ENCODE measurements at places on chromosomes 11 and 22.

- no peak for DNase-seq
These were observed 62.1 kb downstream of the RBFOX2 start for GRCh38 chr22:35966314-35967045.

- no peak for DNase-seq
These were observed 14.0 kb downstream of the LAYN start for GRCh38 chr11:111554532-111554931.

DNA sequence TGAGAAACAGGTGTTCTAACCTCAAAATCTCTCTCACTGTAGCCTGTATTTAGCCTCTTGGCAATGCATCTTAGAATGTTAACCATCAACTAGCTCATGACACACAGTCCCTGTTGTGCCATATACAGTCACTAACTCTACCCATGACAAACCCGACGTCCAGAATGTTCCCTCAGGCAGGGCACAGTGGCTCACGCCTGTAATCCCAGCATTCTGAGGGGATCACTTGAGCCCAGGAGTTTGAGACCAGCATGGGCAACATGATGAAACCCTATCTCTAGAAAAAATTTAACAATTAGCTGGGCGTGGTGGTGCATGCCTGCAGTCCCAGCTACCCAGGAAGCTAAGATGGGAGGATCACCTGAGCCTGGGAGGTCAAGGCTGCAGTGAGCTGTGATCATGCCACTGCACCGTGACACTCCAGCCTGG, 18.2 kb upstream of the CCDC34 start:
- no peak for DNase-seq

GRCh38 chr11:36037031-36037430, 93.2 kb downstream of the LDLRAD3 start:
- DNase-seq = no peak

GRCh38 chr22:32465661-32466060, 1.4 kb upstream of the BPIFC start:
- no peak for DNase-seq

- no peak for DNase-seq
These were observed 94.5 kb downstream of the TRIM29 start for GRCh38 chr11:120043328-120043945.

DNA sequence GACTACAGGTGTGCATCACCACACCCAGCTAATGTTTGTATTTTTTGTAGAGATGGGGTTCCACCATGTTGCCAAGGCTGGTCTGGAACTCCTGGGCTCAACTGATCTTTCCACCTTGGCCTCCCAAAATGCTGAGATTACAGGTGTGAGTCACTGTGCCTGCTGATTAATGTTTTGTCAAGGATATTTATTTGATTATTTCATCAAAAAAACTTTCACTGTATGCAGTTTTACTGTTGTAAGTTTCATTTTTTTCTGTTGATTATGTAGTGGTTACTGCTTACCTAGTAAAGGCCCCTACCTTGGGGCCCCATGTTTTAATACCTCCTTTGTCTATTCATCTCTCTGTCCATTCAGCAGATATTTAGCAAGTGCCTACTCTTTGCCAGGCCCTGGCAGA, 16.7 kb upstream of the FAM168A start:
- no peak for DNase-seq

DNA sequence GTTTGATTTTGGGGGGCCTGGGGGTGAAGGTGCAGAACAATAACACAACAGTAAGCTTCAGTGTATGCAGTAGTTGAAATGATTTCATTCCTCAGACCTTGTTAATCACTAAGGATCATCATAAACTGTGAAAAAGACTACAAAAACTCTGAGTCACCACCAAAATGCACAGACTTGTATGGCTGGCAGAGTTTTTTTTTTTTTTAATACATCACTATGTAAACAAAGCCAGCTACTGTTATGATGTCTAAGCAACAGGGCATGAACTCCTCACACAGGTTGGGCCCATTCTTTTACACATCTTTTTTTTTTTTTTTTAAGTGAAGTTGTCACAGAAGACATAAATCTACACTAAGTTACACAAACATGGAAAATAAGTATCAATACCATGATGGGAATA, 311.9 kb downstream of the GUCY1A2 start:
- DNase-seq = no peak

- no peak for DNase-seq
These were observed 74.2 kb downstream of the KIRREL3 start for GRCh38 chr11:126926376-126926791.

DNA sequence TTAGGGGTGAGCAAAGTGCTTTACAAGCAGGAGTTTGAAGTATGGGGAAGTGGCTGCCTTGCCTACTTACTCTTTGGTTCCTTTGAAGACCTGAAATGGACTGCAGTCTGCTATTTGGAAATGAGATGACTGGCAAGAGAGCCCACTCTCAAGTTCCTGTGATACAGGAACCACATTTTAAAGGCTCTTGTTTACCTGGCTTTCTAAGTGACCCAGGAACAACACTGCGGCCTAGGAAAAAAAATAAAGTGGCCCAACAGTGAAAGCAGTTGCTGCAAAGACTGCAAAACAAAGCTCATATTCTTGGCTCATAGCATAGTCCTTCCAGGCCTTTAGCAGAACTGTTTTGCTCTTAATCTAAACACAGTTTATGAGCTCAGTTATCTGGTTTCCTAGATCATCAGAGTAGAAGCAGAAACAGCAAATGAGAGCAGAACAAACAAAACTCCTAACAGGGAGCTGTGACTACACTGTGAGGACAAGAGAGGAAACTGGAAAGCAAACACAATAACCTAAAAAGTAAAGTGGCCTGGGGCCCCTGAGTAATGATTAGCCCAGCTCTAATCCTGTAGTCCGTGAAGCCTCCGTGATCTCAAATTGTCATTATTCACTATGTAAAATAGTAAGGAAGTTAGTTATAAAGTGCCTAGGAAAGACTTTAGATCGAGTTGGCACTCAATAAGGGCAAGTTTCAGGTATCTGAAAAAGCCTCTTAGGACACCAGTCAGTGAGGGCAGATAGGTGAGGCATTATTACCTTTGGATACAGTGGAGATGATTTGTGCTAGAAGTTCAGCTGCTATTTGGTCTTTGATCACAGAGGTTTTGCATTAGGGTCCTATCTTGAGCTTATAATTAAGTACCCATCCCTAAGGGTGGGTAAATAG, 11.5 kb downstream of the CCDC117 start:
- no peak for DNase-seq

- no peak for DNase-seq
These were observed 17.3 kb downstream of the TSPAN18 start for GRCh38 chr11:44743959-44744557.

DNA sequence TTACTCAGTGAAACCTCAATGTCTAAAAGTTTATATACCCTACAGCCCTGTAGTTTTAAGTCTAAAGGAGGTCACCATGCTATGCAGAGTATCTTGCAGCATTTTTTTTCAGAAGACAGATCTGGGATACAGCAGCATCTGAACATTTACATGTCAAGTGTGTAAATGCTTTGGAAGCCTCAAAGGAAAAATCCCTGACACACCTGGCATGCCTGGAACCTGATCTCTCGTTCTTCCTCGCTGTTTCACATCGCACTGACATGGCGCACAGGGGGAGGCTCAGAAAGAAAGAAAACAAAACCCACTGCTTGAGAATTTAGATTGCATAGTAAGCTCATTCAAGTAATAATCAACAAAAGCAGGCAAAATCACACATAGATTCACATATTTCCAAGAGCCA, 31.0 kb downstream of the PAX6 start:
- DNase-seq = no peak

GRCh38 chr11:92607969-92608722, 361.3 kb upstream of the MTNR1B start:
- DNase-seq = no peak

DNA sequence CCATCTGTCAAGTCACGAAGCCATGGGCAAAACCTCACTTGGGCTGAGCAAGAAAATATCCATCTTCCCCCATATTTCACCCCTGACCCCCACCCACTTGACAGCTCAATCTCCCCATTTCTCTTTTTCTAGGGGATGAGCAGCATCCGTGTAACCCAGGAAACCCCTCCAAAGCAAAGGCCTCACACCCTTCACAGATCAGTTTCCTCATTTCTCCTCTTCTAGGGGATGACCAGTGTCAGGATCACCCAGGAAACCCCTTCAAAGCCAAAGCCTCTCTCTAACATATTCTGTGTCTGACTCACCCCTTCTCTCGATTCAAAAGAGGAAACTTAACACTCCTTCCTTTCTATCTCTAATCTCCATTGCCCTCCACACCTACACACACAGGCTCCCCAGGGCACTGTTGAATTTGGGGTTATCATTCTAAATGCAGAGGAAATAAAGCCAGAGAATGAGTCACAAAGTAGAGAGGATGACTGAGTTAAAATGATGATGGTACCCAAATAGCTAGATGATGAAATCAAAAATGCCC, 439.7 kb downstream of the BUD13 start:
- no peak for DNase-seq

DNA sequence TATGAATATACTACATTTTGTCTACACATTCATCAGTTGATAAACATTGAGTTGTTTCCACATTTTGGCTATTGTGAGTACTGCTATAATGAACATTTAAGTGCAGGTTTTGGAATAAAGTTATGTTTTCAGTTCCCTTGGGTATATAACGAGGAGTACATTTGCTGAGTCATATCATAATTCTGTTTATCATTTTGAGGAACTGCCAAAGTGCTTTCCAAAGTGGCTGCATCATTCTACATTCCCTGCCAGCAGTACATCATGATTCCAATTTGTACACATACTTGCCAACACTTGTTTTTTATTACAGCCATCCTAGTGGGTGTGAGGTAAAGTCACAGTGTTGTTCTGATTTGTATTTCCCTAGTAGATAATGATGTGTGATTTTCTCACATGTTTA, 1458.6 kb upstream of the TENM4 start:
- DNase-seq = no peak

GRCh38 chr11:64711956-64712362, 11.0 kb downstream of the NRXN2 start:
- DNase-seq = no peak

GRCh38 chr11:88651556-88651955, 314.0 kb upstream of the CTSC start:
- no peak for DNase-seq

DNA sequence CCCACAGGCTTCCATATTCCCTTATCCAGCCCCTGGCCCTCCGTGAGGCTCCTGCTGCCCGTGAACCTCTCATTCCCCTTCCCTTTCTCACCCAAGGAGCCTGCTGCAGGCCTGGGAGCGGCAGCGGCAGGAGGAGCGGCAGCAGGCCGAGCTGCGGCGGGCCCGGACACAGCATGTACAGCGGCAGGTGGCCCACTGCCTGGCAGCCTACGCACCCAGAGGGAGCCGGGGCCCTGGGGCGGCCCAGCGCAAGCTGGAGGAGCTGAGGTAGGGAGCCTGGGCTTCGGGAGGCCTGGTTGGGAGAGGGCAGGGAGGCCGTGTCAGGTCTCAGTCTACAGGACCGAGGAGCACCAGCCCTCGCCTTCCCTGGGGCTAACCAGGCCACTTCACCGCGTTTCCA, 8.1 kb upstream of the SART1 start:
- no peak for DNase-seq

- no peak for DNase-seq
These were observed 167.0 kb downstream of the BUD13 start for GRCh38 chr11:116605543-116606459.

DNA sequence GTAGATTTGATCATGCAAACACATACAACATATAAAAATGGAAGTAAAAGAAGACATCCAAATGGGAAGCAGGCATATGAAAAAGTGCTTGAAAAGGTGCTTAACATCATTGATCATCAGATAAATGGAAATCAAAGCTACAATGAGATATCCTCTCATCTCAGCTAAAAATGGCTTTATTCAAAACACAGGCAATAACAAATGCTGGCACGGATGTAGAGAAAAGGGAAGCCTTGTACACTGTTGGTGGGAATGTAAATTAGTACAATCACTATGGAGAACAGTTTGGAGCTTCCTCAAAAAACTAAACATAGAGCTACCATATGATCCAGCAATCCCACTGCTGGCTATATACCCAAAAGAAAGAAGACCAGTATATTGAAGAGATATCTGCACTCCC, 549 bp upstream of the TCN1 start:
- no peak for DNase-seq

- no peak for DNase-seq
These were observed 90.5 kb upstream of the VPREB1 start for GRCh38 chr22:22154040-22154439.

- no peak for DNase-seq
These were observed 4.7 kb downstream of the ACY3 start for GRCh38 chr11:67645521-67646461.

DNA sequence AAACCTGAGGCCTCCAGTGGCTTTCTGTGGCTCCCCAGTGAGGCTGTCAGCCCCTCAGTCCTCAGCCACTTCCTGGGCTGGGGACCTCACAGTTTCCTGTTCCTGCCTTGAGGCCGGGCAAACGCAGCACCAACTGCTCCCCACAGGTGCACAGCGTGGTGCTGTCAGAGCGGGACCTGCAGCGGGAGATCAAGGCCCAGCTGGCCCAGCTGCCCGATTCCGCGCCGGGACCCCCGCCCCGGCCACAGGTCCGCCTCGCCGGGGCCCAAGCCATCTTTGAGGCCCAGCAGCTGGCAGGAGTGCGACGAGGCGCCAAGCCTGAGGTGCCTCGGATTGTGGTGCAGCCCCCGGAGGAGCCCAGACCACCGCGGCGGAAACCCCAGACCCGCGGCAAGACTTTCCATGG, 5.4 kb downstream of the TBC1D10C start:
- DNase-seq = peak; percentile 63

DNA sequence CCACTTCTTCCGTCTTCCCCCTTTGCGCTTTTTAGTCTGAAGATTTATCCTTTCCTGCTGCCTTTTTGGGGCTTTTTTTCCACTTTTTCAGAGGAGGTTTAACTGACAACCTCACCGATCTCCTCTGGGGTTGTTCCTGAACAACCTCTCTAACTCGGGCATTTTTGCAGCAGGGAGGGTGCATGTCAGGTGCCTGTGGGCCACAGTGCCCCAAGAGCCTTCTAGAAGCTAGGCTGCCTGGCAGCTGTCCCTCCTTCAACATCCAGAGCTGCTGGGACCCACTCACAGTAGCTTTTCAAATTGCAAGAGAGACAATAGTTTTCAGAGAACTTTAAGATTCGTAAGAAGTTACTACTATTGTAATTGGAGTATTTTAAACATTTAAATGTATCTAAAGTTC, 1112.4 kb upstream of the CNTN5 start:
- no peak for DNase-seq

- DNase-seq = no peak
These were observed 26.0 kb downstream of the RPUSD4 start for GRCh38 chr11:126185259-126186024.

GRCh38 chr11:34263441-34264091, 94.2 kb downstream of the ABTB2 start:
- DNase-seq = no peak

DNA sequence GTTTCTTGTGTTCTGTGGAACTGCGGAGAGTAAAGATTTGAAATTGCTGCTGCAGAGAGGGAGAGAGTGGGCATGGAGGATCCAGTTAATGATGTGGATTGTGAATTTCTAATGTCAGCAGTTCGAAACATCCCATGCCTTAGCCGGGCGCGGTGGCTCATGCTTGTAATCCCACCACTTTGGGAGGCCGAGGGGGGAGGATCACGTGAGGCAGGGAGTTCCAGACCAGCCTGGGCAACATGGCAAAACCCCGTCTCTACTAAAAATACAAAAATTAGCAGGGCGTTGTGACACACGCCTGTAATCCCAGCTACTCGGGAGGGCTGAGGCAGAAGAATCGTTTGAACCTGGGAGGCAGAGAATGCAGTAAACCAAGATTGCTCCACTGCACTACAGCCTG, 1.1 kb upstream of the CAVIN3 start:
- no peak for DNase-seq

GRCh38 chr11:134561331-134561720, 149.3 kb upstream of the B3GAT1 start:
- no peak for DNase-seq

- DNase-seq = no peak
These were observed 3.2 kb upstream of the BDNF start for GRCh38 chr11:27703481-27703880.
